ENCODE measurements at places on chromosomes 3 and 15.

DNA sequence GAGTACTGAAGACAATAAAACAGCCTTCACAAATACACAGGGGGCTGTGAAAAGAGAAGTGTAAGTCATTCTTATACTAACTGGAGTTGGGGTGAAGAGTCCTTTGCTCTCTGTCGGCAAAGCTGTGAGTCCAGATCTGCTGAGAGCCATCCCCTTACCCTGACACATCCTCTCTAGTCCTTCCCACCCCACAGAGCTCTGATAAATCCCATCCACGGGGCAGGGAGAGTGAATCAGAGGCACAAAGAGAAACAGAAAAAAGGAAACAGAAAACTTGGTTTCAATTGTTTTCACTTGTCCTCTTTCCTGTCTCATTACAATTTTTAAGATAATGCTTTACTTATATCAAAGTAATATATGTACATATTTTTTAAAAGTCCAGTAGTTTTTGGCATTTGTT is 18.2 kb upstream of the ZNF639 start:
- peak; percentile 15 for DNase-seq

GRCh38 chr15:92043283-92043682 is 189.8 kb downstream of the SLCO3A1 start:
- no peak for DNase-seq

DNA sequence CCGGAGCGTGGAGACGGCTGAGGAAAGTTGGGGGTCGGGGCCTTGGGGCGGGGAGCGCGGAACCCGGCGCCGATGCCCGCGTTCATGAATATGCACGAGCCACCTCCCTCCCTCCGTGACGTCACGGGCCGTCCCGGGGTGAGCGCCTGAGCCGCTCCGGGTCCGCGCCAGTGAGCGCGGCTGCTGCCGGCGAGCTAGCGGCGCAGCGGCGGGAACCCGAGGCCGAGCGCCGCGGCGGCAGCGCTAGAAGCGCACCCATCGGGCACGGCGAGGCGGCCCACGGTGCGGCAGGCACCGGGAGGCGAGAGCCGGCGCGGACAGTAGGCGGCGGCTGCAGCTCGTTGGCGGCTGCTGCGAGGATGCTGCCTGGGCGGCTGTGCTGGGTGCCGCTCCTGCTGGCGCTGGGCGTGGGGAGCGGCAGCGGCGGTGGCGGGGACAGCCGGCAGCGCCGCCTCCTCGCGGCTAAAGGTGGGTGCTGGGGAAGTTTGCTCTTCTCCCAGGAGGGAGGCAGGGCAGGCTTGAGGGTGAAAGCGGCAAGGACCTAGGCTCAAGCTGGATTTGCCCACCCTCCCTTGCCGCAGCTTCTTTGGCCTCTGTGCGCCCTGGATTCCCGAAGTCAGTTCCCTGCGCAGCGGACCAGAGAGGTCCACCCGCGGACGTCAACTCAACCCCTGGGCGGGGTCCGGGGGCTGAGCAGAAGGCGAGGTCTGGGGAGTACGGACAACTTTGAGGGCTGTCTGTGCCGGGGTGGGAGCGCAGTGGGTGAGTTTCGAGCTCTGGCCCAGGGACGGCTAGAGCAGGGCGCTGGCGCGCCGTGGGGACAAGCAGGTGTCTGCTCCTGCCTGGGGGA is at the start of gene CLSTN2:
Gene CLSTN2, plus strand, starts transcription at position 170 of the 850 bp plus-strand sequence.
- peak; percentile 41 for DNase-seq

GRCh38 chr3:107855710-107856109 is 235.1 kb downstream of the CD47 start:
- DNase-seq = peak; percentile 59

- DNase-seq = no peak
These were observed 184.0 kb upstream of the BCL6 start for GRCh38 chr3:187929112-187929816.

- DNase-seq = peak; percentile 34
These were observed 2.7 kb upstream of the LMAN1L start for GRCh38 chr15:74809956-74810355.

DNA sequence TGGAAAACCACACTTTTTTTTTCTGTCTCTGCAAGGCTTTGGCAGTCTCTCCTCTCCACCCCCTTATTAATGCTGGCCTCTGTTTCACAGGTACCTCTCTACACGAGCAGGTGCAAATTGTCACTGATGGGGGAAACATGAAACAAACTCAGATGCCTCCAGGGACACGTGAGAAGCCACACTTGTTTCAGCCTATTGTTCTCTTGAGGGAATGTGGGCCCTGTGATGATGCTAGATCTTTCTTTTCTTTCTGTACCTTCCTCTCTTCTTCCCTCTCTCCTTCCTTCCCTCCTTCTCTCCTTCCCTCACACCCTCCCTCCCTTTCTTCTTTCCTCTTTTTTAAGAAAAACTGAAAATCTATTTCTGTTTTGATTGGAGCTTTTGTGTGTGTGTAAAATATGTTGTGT is 5.7 kb upstream of the BLM start:
- DNase-seq = no peak

- no peak for DNase-seq
These were observed 122.1 kb downstream of the CNTN6 start for GRCh38 chr3:1214933-1215332.

DNA sequence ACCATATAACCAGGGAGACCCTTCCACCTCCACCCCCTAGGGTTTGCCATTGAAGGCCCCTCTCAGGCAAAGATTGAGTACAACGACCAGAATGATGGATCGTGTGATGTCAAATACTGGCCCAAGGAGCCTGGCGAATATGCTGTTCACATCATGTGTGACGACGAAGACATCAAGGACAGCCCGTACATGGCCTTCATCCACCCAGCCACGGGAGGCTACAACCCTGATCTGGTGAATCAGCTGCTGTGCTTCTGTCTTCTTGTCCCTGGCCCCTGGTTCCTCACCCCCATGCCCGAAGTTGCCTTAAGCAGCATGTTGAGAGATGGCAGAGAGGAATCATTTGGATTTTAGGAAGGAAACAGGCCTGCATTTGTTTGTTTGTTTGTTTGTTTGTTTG is 98.4 kb downstream of the FLNB start:
- no peak for DNase-seq

- DNase-seq = no peak
These were observed 2.0 kb downstream of the FAM43A start for GRCh38 chr3:194687638-194688199.

DNA sequence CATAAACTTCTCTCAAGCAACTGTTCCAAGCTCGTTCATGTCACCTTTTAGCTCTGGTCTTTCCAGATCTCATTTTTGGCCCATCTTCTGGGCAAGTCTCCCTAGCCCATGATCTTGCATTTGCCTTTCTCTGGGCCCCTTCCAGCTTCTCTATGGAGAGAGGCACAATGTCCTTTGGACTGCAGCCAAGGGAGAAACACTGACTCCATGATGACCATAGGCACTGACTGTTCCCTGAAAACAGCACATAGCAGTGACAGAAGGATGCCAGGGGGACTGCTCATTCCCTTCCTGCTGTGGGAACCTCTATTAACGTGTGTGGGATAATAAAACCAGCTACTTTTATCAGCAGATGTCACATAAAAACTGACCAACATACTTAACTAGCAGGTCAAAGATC is 60.3 kb downstream of the STRIT1 start:
- peak; percentile 90 for DNase-seq

DNA sequence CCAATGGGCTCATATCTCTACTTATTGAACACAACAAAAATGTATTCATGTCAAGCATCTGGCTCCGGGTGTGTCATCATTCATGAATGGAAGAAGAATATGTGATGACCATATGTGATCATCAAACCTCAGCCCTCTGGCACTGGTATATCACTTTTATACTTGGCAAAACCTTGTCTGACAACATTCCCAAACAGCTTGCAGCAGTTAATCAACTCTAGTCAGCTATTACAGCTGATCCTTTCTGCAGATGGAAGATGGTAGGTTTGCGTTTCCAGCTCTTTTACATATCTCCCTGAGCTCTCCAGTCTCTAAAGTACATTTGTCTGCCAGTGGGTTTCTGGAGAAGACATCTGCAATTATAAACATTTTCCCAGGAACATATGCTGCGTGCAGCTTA is 6.6 kb downstream of the PLSCR5 start:
- peak; percentile 2 for DNase-seq

DNA sequence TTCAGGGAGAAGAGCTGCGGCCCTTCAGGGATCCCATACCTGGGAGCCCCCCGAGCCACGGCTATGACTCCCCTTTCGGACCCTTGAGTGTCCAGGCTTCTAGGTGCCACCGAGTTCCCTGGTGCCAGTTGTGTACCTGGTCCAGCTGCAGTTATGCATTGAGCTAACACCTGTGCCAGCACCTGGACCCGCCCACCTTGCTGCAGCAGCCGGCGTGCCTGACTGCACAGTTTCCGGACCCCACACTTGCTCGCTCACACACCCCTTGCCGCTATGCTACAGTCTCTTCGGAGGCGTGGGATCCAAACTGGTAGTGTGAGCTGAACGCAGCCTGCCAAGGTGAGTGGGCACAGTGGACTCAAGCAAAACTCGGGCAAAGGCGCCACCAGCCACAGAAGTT is 284.5 kb upstream of the ROBO1 start:
- no peak for DNase-seq

Data from RPMI7951 (cell line).